ENCODE measurements at places on chromosomes 1 and 21.

GRCh38 chr1:221437926-221438325 is 304.0 kb downstream of the DUSP10 start:
- no peak for DNase-seq

GRCh38 chr1:1259951-1260600 is 13.6 kb upstream of the C1QTNF12 start:
- DNase-seq, result no peak

DNA sequence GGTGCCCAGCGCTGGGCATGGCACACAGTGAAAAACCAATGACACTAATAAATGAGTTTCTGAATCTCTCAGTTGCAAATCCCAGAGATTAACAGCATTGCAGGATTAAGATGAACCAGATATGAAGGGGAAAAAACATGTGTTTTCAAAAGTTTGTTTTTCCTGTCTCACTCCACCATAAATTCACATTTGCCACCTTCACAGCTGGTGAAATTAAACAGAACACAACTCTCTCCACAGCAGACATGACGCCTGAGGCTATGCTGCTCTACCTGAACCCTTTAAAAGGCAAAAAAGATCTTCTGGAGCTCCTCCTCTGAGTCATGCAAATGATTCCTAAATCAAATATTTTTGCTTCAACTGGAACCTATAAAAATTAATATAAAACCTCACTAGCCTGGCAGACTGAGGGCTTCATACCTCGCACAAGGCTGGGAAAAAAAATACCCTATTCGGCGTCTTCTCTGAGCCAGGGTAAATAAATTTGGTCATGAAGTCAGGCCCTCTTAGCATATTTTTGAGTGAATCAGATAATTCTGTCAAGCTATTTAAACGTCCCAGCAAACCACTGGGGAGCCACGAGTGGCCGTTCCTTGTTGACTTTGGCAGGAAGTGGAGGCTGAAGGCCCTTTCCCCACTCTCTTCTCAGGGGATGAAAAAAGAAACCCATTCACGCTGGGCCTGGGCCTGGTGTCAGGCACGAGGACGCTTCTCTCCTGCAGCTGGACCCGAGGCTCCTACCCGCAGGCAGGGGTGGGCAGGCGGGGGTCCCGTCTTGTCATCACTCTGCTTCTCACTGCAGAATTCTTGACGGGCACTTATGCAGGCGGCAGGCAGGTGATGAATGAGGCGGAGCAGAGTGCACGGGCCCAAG is 53.0 kb downstream of the DMRTB1 start:
- no peak for DNase-seq

DNA sequence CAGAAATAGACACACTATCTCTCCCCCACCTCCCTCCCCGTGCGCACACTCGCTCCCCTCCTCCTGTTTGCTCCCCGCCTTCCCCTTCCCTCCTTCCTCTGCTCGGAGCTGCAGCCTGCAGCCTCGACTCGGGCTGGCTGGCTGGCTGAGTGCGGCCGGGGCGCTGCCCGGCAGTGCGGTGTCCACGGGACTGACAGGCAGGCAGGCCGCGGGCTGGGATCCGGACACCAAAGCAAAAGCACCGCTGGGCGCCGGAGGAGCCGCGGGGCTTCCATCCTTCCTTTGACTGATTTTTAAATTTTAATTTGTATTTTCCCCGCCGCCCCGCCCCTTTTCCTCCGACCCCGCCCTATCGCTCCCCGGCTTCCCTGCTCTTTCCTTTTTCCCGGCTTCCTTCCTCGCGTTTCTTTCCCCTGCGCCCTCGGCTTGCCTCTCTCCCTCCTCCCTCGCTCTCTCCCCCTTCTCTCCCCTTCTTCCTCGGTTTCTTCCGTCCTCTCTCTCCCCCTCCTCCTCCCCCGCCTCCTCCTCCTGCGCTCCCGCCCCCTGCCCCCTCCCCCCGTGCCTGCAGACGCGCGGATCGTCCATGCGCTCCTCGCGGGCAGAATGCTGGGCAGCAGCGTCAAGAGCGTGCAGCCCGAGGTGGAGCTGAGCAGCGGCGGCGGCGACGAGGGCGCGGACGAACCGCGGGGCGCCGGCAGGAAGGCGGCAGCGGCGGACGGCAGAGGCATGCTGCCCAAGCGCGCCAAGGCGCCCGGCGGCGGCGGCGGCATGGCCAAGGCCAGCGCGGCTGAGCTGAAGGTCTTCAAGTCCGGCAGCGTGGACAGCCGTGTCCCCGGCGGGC is 109.4 kb downstream of the NAV1 start:
- DNase-seq, result no peak

DNA sequence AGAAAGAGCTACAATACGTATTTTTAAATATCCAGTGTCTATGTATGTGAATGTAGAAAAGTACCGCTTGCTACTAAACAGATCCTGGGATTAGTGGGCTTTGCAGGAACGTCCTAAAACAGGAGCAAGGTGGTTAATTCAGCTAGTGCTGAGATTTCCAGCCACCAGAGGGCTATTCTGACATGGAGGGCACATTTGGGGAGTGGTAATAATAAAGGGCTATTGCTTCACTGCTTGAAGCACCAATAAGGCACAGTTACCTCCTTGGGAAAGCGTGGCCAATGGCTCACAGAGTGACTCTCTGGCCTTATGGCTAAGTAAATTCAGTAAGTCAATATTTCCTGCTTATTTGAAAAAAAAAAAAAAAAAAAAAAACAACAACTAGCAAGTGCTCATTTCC is 152.4 kb downstream of the GABPA start:
- DNase-seq, result no peak
